ENCODE measurements at places on chromosomes 13 and 19.

DNA sequence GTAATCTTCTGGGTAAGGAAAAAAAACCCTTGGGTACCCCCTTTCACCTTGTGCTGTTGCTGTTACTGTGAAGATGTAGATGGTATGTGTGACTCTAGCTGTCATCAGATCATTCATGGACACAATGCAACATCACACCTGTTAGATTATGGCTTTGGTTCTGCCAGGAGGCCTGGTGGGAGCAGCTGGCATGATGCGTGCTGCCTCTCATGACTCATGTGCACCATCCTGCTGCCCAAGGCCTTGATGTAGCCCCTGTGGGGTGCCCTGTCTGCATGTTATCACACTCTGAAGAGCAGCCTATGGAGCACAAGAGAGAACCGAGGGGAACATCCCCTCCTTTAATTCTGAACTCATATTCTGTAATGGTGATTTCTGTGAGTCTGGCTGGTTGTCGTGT lies 57.7 kb upstream of the TEX29 start:
- no peak for DNase-seq

DNA sequence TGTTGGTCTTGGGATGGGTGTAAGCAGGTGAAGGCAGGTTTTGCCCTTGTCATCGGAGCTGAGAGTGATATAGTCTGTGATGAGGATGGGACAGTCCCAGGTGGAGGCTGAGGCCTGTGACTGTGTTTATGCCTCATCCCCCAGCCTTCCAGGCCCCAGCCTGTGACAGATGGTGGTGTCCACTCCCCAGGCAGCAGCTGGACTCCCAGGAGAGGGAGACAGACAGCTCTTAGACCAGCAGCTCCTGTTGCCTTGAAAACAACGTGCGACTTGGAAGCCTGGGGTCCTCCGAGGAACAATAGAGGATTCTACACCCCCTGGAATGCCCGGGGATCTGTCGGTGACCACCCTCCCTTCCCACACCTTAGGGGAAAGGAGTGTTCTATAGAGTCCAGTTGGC lies 63.8 kb downstream of the CHST8 start:
- no peak for DNase-seq

- no peak for DNase-seq
Measured at GRCh38 chr13:77168237-77168636, 141.3 kb upstream of the FBXL3 start.

DNA sequence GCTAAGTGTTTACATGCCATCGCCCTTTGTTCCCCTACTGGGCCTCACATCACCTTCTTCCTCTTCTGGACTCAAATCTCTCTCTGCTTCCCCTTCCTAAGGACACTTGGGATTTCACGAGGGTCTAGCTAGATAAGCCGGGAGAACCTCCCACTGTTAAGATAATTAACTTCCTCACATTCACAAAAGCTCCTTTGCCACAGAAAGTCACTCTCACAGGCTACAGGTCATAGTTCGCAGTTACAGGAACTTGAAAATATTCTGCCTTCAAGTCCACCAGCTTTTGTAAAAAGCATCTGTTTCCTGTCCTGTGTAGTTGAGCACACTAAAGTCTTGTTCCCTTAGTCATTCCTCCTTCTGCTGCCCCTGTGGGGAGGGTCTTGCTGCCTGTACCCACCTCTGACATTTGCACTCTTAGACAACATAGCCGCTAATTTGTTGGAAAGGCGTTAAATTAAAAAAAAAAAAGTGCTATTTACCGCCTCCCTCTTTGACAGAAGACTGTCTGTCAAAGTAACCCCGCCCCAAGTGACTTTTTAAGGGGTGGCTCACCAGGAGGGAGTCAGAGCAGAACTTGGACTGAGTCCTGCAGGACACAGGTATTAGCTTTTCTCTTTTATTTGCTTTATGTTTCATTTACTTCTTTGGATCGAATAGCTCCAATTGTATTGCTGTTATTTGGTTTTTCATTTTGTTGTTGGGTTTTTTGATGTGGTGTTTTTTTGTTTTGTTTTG lies 26.8 kb upstream of the CEACAM21 start:
- DNase-seq, result peak; percentile 42

DNA sequence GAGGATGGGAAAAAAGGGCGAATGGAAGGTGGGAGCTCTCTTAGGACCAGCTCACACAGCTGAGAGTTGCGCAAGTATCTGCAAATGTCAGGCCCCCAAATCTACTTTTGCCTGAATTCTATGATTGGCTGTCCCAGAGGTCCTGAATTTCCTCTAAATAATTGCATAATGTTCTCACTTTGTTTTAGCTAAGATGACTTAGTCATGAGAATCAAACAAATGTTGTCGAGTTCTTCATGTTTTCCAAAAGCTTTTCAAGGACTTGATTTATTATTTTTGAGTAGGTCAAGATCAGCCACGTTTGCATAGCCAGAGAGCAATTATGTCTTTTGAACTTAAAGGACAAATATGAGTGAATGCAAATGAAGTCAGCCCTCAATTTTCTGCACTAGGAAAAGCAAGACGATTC lies 246.6 kb upstream of the MAB21L1 start:
- no peak for DNase-seq

DNA sequence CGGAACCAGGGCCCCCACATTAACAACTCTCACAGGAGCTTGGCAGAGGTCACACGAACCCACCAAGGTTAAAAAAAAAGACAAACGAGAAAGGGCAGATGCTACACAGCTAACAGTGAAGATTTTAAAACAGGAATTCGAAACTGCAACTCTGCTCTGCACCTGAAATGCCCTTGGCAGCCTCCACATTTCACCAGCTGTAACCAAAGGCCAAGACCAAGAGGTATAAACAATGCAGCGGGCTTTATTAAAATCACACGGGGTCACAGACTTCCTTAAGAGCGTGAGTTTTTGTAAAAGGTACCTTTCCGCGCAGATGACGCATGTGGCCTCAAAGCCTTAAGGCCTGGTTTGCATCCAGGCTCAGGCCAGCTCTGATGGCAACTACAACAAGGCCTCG lies 88.2 kb downstream of the STK24 start:
- DNase-seq, result no peak

GRCh38 chr13:26133851-26134250 lies 82.0 kb upstream of the SHISA2 start:
- no peak for DNase-seq

- no peak for DNase-seq
Measured at GRCh38 chr19:6531163-6531955, 533 bp downstream of the TNFSF9 start.

- no peak for DNase-seq
Measured at GRCh38 chr13:73141292-73141771, 82.5 kb downstream of the KLF5 start.

DNA sequence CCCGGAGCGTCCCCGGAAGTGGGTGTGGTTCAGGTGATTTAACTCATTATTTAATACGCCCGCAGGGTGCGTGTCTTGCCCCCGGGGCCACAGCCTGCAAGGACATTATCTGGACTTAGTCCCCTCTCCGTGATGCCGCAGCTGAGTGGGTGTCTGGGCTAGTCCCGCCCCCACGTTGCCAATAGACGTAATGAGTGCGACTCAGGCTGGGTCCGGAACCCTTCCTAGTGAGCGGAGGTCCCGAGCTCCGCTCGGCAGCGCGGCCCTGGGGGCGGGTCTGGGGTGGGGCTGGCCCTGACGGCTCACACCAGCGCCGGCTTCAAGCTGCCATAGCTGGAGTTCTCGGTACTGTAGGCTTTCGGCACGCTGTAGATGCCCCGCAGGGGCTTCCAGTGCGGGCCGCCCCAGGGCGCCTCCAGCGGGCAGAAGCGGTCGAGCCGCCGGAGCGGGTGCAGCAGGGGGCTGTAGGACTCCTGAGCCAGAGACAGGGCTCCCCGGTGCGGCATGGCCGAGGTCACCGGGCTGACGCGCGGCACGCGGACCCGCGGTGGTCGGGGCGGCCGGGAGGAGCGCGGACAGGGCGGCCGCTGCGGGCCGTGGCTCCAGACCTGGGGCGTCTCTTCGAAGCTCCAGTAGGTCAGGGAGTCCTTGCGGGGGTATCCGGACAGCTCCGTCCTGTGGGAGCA lies 918 bp upstream of the LHB start:
- peak; percentile 43 for DNase-seq

DNA sequence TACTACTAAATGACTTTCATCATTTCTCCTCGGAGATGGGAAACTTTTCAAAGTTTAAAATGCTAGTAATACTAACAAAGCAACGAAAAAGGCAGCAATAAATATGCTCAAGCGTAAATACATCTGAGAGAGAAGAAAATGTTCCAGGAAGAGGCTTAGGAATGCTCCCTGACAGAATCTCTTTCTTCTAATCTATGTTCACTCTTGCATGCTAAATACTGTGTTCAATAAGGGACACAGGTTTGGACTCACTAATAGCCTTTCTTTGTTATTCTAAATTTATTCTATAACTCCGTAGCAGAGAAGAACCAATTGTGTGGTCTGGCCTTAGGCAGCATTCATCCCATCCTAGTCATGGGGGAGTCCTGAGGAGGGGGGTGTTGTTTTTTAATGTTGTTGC lies 823.0 kb downstream of the PCDH9 start:
- no peak for DNase-seq

DNA sequence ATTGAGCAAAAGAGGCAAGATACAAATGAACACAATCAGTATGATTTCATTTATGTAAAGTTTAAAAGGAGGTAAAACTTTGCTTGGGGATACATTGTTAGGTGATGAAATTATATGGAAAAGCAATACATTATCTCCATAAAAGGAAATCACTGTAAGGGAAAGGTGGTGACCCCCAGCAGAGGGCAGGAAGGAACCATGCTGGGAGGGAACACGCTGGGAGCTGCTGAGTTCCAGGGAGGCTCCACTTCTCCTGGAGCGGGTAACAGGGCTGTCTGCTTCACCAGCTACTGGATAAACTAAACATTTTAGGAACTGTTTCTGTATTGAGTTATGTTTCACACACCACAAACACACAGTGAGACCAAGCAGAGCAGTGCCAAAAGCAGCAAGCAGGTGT lies 91.2 kb downstream of the KATNAL1 start:
- DNase-seq, result no peak

- DNase-seq, result no peak
Measured at GRCh38 chr19:4909156-4909896, at the start of gene UHRF1. Gene UHRF1, plus strand, starts transcription at chr19:4909501. Its CDS starts 1,385 bp downstream, at chr19:4910886.

GRCh38 chr13:30870049-30870884 lies 35.8 kb upstream of the MEDAG start:
- DNase-seq, result no peak

DNA sequence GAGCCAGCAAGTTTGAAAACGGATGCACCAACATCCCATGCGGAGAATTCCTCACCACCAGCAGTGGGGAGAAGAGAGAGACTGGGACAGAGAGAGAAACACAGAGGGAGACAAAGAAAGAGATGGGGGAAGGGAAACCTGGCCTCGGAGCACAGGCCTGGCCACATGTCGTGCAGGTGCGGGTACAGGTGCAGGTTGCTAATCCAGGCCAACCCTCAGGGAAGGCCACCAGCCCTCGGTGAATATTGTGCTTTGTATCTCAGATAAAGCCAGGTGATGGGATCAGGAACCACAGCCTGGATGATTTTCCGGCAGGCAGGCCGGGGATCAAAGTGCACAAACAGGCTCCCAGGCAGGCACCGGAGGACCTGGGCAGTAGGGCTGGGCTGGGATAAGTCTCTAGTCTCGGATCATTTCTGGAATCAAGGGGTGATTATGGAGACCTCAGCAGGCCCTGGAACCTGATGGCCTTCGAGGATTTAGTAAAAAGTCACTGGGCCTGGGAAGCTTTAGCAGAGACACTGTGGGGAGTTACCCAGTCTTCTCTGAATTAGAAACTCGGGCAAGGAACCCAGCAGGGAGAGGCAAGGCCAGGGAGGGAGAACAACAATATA lies 3.7 kb downstream of the GAS6 start:
- DNase-seq, result no peak

DNA sequence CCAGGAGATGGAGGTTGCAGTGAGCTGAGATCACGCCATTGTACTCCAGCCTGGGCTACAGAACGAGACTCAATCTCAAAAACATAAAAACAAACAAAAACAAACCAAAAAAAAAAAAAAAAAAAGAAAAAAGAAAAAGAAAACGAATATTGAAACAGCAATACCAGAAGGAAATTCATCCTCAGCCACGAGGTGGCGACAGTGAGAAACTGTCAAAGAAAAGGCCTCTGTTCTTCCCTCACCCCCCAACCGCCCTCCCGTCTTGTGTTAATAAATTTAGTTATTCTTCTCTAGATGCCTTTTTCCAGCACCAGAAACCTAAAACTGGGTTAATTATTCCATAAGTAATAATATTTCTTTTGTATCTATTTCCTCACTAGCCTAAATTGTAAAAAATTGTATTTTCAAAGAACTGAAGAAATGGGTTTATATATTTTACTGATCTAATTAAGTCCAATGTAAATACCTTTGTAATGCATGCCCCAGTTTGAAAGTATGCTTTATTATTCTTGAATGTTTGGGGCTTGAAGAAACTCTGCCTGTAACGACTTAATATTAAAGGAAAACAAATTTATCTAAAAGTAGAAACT lies 38.6 kb downstream of the LIG4 start:
- peak; percentile 12 for DNase-seq

GRCh38 chr13:113443991-113444390 lies 9.3 kb downstream of the ADPRHL1 start:
- DNase-seq, result no peak

DNA sequence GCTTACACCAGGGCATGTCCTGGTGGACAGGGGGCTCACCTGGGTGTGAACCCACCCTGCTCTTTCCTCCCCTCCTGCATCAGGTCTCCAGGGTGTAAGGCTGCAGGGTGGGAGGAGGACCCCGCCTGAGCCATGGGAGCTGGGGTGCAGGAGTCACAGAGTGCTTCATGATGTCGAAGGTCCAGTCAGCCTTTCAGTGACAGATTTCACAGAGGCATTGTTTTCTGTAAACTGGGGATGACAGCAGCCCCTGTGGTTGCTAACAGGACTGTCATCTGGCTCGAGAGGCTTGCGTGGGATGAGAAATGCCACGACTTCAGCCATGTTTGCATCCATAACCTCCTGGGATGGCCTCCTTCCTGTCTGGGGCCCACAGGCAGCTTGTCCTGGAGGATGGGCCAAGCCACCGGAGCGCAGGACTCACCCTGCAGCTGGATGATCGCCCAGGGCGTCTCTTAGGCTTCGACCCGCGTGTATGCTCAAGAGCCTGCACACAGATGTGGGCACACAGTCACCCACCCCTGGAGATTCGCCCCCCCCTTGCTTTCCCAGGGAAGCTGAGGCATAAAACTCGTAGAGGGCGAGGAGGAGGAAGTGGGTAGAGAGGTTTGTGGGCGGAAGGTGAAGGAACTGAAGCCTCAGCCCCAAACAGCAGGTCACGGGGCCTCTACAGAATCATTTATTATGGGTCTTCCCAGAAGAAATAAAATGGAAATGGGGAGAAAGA lies 4.9 kb downstream of the NANOS3 start:
- DNase-seq, result no peak

DNA sequence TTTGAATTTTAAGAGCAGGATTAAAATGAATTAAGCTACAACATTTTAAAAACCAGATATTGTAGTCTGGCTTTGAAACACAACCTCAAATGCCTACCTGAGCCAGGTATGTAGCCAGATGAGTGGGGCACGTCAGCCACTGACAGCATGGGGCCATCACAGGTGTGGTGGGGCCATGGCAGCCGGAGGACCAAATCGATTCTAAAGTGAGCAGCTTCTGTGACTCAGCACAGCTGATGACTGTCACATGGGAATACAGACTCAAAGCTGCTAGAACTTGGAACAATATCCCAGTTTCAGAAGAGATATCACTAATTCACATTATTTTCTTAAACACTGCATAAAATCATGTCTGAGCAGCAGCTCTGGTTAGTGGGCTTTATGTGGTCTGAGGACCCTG lies 52.8 kb downstream of the SERP2 start:
- no peak for DNase-seq
